ENCODE measurements at places on chromosomes 1 and 21. TPM values are rescaled to one million over a fixed set of nuclear protein-coding genes. Genes with fewer than 3 reads are reported as not detected.

GRCh38 chr1:96039910-96040309, 681.7 kb upstream of the PTBP2 start:
- no peak for DNase-seq

- peak; percentile 86 for DNase-seq
Measured at GRCh38 chr1:153880962-153881361, 41.8 kb downstream of the GATAD2B start.

- DNase-seq: no peak
Measured at GRCh38 chr1:221961532-221962292, 219.8 kb upstream of the DUSP10 start.

CYP4Z1 gene
- 4.3 TPM for total RNA-seq

DNA sequence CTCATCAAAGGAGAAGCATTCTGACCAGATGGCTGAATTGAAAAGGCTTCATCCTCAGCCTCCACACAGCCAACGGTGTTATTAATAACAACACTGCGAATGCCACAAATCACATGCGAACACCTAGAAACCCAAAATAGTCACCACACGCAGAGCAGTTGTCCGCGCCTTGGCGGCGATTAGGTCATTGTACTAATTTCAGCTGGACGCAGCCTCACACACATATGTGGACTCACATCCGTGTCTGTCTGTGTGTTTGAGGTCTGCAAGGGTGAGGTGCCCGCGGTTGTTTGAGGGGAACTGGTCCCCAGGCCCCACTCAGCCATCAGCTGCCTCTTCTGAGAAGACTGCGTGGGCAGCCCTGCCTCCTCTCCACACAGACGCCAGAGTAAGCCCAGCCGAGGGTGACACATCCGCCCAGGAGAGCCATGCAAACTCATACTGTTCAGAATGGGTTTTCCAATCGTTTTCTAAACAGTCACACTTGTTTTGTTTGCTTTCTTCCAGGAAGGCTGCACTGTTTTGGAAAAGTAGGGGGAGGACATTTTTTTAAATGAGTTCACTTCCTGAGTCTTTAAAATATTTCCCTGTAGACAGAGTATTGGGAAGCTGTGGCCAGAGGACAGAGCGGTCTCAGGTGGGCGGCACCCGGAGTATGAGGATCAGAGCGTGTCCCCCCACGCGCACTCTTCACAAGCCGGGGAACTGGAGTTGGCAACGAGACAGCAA, 53.4 kb downstream of the TOMM20 start:
- peak; percentile 69 for DNase-seq
